ENCODE measurements at places on chromosomes 11 and 22.

DNA sequence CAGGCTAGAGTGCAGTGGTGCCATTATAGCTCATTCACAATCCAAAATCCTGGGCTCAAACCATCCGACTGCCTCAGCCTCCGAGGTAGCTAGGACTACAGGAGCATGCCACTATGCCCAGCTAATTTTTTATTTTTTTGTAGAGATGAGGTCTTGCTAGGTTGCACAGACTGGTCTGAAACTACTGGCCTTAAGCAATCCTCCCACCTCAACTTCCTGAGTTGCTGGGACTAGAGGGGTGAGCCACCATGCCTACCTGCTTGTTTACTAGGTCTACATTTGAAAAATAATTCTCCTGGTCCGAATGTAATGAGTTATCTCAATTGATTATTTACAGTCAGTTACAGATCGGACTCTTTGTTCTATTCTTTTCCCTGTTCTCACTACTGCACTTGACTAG, 22.0 kb downstream of the TAF1D start:
- DNase-seq = no peak

GRCh38 chr11:130383344-130384211, 44.8 kb downstream of the ADAMTS8 start:
- DNase-seq = no peak

DNA sequence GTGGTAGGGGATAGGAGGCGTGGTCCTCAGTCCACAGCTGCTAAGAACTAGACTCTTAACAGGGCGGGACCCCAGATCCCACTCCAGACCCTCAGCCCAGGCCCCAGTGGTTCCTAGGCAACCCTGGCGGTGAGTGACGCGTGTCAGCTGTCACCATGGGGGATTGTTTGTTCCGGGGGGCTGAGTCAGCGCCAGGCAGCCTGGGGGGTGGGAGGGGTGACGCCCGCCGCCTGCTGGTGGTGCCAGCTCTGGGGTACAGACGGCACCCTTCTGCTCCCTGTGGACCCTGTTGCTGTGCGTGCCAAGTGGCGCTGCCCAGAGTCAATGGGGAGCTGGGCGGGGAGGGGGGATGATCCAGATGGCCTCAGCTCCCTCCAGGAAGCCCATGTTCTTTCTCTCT, 2.5 kb downstream of the CNIH2 start:
- DNase-seq = no peak

DNA sequence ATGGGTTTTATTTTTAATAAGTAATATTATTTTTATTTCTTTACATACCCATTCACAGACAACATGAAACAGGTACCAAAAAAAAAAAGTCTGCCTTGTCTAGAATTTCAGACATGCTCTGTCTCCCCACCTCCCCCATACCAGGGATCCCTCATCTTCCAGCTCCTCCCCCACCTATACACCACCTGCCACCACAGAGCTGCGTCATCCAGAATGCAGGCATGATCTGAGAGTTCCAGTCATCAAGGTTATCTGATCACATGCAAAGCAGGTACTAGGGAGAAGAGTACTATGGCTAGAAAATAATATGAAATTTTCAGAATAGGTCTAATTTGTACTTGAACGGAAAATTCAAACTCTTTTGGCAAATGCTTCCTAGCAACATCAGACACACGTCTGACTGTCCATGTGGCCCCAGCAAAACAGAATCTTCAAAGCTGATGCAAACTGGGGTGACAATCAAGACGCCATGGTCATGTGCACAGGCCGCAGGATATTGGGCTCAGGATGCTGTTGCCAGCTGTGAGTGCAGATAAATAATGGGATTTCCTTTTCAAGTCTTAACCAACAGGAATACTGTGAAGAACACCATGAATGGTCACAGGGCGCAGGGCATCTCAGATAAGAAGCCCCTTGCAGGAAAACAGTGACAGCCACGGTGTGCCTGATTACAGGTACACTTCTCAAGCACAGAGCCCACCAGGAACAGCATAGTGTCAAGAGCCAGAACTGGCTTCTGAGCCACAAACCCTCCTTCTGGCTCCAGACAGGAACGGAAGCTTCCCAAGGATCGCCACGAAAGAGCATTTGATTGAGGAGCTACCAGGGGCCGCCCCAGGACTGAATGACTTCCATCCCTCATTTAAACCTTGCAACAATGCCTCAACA, 169.5 kb downstream of the EFCAB6 start:
- DNase-seq = no peak

GRCh38 chr22:23159291-23159630, 14.0 kb downstream of the RAB36 start:
- DNase-seq = no peak

DNA sequence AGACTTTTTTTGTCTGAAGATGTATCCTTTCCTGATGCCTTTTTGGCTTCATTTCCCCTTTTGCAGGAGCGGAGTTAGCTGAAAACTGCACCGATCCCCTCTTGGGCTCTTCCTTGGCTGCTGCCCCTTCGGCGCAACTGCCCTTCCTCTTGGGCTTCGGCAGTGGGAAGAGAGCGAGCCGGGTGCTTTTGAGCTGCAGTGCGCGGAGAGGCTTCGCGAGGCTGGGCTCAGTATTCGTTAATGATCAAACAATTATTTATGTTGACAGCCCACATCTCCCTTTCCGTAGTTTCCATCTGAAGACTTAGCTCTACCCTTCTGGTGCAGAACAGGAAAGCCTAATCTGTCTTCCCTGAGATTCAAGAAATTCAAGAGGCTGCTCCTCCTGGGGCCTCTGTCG, 170.8 kb downstream of the CSNK2A3 start:
- DNase-seq = no peak

- peak; percentile 88 for DNase-seq
Measured at GRCh38 chr22:48098243-48098920, 1335.9 kb downstream of the TBC1D22A start.

GRCh38 chr11:726278-727220, 20.5 kb downstream of the EPS8L2 start:
- no peak for DNase-seq

DNA sequence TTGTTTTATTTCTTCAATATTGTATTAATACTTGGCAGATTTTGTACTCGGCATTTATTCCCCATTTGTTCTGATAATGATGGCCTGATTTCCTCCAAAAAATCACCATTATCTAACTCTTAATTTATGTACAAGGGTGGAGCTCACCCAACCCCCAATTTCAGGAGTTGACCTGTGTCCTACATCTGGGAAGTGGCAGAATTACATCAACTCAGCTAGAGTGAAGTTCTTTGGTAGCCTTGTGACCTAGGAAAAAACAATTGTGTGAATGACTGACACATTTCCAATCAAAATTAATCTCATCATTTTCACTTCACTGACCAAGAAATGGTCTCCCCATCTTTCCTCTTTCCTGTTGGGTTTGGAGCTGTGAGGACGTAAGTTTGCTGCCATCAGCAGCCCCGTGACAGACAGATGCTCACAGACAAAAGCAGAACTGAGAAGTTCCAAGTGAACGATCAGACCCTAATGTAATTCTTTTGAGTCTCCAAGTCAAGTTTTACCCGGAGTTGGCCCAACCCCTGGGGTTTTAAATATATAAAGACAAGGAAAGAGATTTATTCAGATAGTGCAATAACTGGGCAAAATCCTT, 16.6 kb upstream of the MS4A6E start:
- no peak for DNase-seq

DNA sequence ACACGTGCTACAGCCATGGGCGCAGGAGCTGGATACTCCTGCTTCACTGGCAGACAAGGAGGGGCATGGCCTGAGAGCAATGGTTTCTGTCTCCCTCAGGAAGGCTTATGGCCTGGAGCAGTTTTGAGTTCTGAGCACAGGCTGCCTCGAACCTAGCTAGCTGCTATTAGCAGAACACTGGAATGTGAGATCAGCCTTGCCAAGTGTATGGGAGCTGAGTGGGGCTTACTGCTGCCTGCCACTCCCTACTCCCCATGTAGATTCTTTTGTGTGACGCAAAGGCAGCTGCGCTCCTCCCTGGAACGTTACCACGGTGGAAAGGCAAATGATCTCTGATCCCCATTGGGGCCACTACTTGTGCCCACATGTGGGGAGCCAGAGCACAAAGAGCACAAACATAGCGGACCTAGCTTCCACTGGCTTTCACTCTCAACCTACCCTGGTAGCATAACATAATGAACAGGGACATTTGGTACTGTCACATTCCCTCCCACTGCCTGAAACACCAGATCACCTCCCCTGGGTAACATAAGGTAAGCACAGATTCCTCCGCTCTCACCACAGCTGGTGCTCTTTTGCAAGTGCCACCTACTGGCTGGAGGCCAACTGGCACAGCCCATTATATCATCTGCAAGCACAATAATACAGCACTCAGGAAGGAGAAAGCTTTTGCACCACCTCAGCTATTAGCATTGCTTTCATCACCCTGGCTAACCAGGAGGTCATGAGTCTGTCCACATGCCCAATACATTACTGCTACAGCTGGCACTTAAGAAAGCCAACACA, 84.6 kb upstream of the GUCY1A2 start:
- DNase-seq = no peak

DNA sequence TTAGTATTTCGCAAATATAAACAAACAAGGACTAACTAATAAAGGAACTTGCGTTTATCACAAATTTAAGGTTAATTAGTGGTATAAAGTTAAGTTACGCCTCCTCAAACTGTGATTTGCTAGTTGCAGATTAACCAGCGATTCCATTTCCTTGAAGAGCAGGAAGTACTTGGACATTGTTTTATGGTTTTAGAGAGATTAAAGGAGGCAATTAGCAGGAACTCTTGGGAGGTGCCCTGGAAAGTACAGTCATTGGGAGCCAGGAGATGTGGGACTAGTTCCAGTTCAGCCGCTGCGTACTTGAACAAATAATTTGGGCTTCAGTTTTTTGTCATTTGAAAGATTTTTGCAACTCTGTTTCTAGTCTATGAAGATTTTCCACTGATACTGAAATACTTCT, 3.3 kb downstream of the FAM118B start:
- no peak for DNase-seq
